ENCODE measurements at places on chromosomes 3 and 15.

- no peak for DNase-seq
Measured at GRCh38 chr3:186311441-186311840, 50.6 kb downstream of the DGKG start.

DNA sequence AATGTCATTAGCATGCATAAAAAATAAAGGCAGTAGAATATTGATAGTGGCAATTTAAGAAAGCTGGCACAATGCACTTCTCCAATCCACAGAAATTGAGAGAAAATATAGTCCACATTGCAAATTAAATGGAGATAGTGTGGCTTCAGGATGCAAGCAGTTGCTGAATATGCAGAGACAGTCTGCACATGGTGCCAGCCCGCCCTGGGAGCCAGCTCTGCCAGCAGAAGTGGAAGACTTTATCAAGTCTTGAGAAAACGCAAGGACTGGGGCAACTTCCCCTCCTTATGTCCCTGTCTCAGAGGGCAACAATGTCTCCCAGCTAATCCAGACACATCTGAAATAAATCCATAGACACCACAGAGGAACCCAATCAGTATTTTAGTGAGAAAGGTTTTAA, 57.2 kb downstream of the MB21D2 start:
- DNase-seq: no peak

DNA sequence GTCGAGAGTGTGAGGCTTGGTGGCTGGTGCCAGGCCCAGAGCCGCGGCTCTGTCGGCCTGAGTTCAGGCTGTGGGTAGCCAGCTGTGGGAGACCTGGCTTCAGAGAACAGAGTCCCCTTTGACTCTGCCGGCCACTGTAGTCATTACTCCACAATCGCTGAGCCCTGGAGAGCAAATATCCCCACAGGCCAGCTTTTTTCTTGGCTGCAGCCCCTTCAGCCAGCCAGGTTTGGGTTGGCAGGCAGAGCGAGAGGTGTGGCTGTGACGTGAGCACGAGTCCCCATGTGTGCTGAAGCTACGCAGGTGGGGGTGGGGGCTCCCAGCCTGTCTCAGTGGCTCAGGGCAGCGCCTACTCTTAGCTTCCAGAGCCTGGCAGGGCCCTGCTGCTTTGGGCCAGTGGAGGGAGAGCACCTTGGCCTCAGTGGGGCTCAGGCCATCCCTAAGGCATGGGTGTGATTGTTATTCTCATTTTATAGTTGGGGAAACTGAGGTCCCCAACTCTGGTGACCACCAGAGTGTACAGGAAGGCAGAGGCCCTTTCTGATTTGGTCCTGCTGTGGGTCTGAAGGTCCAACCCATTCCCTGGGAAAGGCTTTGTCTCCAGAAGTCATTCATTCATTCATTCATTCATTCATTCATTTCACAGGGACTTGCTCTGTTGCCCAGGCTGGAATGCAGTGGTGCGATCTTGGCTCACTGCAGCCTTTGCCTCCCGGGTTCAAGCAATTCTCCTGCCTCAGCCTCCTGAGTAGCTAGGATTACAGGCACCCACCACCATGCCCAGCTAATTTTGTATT, 45.7 kb upstream of the LCTL start:
- no peak for DNase-seq

GRCh38 chr3:132596816-132597433, at the start of gene ACKR4:
Gene ACKR4, plus strand, starts transcription at chr3:132597270. Its CDS starts 3,128 bp downstream, at chr3:132600398.
- DNase-seq: peak; percentile 15

- DNase-seq: no peak
Measured at GRCh38 chr3:127421943-127422662, 134.3 kb upstream of the PRR20G start.

GRCh38 chr3:38136393-38136776, 542 bp downstream of the ACAA1 start:
- DNase-seq: peak; percentile 32

GRCh38 chr3:136018876-136019275, 53.3 kb downstream of the PPP2R3A start:
- DNase-seq: no peak

GRCh38 chr3:122475316-122475715, 39.4 kb downstream of the KPNA1 start:
- DNase-seq: peak; percentile 5

DNA sequence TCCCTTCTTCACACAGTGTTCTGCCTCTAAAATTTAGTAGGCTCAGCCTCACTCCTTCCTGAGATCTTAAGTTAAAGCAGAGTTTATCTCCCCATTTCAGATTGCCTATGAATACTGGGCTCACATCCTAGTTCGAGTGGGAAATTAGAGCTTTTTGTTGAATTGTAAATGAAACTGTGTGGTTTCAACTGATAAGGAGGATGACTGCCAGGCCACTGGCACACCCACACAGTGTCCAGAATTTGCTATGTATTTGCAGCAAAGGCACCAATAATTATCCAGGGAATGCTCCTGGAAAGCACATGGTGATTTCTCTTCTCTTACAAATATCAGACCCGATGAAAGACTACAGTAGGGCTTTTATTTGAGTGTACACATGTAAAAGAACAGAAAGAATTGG, 308.1 kb upstream of the COL8A1 start:
- peak; percentile 41 for DNase-seq

- DNase-seq: no peak
Measured at GRCh38 chr3:72041076-72041475, 256.1 kb upstream of the PROK2 start.

GRCh38 chr3:105518203-105518602, 151.5 kb downstream of the ALCAM start:
- no peak for DNase-seq

GRCh38 chr15:67828278-67828968, 3.1 kb downstream of the SKOR1 start:
- no peak for DNase-seq

Data from iris pigment epithelial cell (primary cell).